ENCODE measurements at places on chromosomes 1 and 21. TPM values are rescaled to one million over a fixed set of nuclear protein-coding genes. Genes with fewer than 3 reads are reported as not detected.

ALG6 gene
- 3.2 TPM for polyA plus RNA-seq

DNA sequence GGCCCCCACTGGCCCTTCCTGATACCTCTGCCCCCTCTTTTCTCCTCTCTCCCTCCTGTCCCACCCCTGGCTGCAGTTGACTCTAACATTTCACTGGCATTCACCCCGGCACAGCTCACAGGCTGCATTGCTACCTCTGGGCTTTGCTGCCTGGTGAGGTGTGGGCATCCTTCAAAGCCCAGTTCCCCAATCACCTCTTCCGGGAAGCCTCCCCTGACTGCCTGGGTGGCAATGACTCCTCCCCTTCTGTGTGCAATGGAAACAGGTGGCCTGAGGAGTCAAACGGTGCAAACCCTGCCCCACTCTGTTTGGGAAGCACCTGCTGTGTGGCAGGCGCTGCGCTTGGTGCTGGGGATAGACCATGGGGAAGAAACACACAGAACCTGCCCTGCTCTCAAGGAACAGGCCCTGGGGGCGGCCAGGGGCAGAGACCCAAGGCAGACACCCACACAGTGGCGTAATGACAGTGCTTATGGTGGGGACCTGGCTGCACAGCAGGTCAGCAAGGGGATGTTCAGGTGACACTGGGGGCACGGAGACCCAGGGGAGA lies 39.3 kb upstream of the POFUT2 start:
- peak; percentile 46 for DNase-seq

ANGPTL7 gene
- 0.51 TPM for polyA plus RNA-seq

GRCh38 chr1:15243275-15244043 lies 3.6 kb upstream of the FHAD1 start:
- DNase-seq = peak; percentile 75

- no peak for DNase-seq
These were observed 143.9 kb downstream of the HMGB4 start for GRCh38 chr1:34007760-34008159.

TRIM58 gene
- polyA plus RNA-seq = 1.6 TPM

DNA sequence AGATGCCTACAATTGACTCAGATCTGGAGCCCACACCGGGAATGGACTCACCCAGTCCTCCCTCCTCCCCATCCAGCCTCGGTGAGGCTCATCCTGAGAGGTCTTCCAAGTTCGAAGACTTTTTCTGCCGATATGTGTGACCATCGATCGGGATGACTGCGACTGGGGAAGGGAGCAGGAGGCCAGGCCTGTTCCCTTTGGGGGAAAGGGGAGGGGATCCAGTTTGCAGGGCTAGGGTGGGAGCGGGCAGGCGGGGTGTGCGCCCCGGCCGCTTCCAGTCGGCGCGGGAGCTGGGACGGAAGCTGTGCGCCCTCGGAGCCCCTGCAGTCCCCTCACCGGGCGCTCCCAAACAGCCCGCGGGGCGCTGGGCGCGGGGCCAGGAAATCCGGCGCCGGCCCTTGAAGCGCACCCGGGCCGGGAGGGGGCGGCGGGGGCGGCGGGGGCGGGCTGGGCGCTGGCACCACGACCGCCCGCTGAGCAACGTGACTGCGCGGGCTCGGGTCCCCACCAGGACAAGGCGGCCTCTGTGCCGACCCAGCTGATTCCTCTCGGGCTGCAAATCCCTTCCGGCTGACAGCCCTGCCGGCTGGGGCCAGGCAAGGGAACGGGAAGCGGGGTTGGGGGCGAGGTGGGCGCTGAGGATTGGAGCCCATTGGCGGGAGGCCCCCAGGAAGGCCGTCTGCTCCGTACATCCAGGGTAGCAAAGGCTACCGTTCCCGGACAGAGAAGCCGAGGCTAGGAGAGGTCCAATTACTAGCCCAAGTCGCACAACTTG lies 103.9 kb downstream of the EBNA1BP2 start:
- no peak for DNase-seq

- DNase-seq = no peak
These were observed 123.8 kb downstream of the OSBPL9 start for GRCh38 chr1:51740652-51741051.

G0S2 gene
- 25.2 TPM for polyA plus RNA-seq

DNA sequence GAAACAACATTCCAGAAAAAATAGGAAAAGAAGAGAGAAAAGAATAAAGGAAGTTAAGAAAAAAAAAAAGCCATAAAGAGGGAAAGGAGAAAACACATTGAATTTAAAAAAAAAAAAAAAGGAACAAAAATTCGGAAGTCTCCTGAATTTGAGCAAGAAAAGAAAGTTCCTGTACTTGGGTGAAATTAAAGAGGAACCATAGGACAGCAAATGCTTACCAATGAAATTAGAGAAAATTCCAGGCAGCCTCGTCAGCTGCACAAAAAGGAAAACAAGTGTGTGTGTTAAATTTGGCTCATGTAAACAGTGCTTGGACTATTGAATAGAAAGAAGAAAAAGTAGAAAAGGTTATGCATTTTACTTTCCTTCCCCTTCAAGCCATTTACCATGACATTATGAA lies 4.9 kb downstream of the IL12RB2 start:
- no peak for DNase-seq

DNA sequence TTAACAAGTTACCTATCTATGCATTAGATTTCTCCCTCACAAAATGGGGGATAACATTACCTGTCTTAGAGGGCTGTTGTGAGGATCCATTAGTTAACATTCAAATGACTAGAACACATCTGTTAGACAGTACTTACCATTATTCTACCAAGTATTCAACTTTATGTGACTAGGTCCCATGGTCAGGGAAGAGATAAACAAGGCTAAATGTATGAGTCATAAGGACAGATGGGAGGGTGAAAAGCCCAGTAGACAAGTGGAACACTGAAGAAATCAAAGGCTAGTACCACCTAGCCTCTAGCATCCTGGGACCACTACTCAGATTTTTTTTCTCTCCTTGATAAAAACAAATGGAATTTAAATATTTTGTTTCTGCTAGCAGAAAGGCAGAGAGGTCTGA lies 9.0 kb upstream of the VHLL start:
- DNase-seq = no peak

GRCh38 chr1:100597061-100597741 lies 59.3 kb downstream of the GPR88 start:
- DNase-seq = no peak

CHI3L2 gene
- not detected for polyA plus RNA-seq

PTGS2 gene
- polyA plus RNA-seq = 8.1 TPM

- no peak for DNase-seq
These were observed 73.5 kb downstream of the TTC3 start for GRCh38 chr21:37146320-37147235.

DNA sequence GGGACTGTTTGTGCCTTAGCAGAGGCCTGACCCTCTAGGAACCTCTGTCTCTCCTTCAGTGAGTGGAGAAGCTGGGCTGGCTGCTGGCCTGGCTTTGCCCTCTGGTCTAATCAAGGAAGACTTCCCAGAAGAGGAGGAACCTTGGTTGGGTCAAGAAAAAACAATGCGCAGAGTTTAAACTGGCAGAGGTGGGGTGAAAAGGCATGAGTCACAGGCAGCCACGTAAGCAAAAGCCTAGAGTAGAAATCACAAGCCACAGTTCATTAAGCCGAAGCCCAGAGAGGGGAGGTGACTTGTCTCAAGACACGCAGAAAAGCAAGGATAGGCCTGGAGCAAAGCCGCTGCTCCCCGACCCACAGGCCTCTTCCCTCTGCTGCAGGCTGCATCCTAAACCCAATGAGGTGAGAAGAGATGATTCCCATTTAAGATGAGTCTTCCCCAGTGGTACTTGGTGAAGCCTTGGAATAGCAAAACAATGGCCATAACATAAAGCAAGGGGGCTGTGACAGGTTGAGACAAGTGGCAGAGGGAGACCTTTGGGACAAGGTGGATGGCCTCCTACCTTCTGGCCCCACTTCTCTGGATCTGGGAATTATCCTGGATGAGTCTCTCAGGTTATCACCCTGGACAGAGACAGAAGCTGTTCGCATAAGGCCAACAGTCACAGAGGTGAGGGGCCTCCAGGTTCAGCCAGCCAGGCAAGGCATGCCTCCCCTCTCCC lies 7.7 kb downstream of the PDZK1IP1 start:
- no peak for DNase-seq

LYPD8 gene
- polyA plus RNA-seq = 111 TPM

DNA sequence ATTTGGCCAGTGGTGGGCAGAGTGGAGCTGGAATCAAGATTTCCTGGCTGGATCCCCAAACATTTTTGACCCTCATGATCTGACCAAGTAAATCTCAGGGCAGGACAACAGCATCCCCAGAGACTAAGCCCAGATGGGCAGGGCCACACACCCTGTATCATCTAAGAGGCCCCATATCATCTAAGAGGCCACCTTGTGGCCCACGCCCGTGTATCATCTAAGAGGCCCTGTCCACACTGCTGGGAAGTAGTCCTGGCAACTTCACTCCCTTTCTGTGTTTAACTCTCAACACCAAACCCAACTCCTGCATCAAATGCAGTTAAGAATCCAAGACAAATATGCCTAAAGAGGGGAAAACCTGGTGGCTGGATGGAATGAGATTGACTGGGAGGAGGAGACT lies 81.6 kb upstream of the SSX2IP start:
- no peak for DNase-seq

DNA sequence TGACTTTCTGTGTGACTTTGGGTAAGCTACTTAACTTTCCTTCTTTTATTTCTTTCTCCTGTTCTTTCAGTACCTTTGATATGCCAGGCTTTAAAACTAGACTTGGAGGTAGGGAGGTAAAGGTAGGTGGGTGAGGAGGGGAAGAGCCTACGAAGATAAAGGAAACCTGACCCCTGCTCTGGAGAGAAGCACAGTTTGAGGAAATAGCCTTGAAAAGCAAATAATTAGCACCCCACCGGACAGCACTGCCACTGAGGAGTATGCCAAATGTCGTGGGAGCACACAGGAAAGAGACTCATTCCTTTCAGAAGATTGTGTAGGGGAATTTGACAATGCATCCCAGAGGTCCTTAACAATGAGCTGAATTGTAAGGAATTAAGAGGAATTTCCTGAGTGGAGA lies 65.2 kb upstream of the SPAG17 start:
- no peak for DNase-seq

- DNase-seq = peak; percentile 33
These were observed 4.7 kb downstream of the SNAPIN start for GRCh38 chr1:153663211-153663610.

DNA sequence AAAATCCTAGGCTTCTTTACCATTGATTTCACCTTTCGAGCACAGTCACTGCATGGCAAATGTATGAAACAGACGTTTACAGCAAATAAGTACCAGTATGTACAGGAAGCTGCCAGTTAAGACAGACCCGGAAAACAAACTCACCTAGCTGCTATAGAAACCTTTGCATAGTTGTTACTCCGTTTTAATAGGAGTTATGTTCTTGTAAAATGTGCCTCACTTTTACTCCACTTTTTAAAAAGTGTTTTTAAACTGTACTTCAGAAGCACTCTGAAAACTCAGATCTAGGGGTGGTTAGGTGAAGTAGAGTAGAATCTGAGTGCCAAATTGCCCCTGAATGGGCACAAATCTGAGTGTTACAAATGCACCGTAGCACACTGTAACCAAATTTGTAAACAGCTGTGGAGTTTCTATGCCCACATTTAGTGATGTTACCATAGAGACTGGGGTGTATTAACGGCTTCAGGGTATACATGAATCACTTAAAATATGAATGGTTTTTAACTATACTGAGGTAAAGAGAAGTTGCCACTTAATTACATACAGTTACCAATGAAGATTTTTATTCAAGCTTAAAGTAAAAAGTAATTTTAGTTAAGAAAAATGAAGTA lies 30.7 kb downstream of the CNIH4 start:
- DNase-seq = no peak

DNA sequence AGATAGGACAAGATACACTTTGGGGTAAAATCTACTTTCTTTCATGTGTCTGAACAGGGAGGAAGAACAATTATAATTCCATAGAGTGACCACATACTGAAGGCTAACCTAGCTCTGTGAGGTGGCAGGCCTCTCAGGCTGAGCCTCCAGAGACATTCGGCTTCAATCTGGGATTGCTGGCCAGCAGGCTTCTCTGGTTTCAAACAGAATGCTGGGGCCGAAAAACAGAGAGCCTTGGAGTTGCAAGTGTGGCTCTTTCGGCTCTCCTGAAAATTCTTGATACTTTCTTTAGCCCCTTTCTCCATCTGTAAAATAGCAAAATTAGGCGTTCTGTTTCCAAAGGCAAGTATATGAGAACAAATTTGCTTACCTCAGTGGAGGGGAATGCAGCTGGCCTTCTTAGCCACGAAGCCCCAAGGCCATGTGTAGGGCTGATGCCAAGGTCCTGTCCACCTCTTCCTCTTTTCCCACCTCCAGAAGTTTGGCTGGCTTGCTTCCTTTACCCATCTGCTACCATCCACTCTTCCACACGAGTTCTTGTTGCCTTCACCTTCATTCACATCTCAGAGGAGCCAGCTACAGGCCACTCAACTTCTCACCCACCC lies 30.0 kb upstream of the UBE2U start:
- no peak for DNase-seq

FCGR3A gene
- 30.5 TPM for polyA plus RNA-seq

AKNAD1 gene
- 2.4 TPM for polyA plus RNA-seq

DNA sequence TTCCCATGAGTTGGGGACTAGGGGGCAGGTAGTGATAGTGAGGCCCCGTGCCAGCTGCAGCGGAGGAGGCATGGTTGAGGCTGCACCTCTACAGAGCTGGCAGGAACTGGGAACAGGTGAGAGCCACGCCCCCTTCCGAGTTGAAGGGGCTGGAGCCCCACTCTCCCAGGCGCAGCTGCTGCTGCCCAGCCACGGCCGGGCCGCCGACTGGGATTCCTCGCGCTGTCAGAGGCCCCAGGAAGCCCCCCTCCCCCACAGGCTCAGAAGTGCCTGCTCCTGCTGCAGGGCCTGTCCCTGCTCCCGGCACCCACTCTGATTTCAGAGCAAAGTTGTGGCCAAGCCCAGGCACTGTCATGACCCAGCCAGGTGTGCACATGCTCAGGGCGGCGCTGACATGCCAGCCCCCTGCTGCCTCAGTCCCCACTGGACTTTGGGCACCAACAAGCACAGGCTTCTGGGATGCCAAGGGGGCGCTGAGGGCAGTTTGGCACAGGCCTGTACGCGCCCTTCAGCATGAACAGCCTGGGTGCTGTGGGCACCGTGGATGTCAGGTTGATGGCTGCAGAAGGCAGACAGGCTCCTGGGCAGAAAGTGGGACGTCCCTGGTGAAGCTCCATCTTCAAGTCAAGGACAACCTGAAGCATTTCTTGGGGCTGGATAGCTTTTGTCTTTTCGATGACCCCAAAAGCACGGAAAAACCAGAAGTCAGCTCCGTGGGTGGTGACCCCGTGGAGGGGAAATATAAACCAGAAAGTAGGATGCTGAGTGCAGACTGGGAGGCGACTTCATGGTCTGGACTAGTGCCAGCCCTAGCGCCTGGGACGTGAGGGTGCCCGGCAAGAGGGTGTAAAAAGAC lies 121.5 kb downstream of the SIM2 start:
- no peak for DNase-seq

SNAP47 gene
- 19.9 TPM for polyA plus RNA-seq

Measured in sigmoid colon (tissue), 7 donors.